Left lung (tissue), 14 donors: ENCODE measurements at places on chromosomes 13 and 19.

DNA sequence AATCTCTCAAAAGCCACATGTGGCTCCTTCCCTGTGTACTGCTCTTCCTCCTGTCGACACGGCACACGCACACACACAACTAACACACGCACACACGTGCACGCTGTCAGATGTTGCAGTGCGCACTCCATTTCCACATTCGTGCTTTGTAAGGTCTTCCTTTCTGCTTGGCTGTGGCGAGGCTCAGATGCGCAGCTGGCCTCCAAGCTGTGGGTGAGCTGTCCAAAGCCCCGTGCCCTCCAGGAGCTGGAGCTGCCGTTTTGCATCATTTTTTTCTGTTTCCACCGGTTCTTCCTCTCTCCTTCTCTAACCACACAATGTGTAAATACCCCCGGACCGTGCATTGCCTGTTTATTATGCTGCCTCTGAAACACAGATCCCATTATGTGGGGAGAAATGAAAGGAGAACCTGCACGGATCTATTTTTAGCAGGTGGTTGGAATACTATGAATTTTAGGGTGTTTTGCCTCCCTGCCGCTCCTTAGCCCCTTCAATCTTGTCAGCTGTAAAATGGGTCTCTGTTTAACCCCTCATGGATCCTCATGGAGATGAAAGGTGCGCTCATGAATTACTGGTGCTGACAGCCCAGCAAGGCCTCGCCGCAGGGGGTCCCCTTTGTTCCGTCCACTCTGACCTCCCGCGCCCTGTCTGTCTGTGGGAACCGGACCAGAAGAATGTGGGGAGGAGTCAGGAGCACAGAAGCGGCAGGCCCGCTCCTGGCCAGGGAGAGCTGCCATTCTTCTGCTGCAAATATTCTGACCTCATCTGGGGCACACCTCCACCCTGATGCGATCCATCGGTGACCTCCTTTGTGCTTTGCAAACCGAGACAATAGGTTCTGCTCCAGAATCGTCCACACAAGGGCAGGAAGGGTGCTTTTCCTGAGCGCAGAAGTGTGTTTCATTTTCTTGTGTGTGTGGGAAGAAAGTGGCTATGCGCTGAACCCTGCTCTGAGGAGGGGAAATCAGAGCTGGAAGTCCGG is 137.7 kb downstream of the SOX1 start:
- no peaks in the 10 kb centered on the region for H3K4me1 ChIP-seq
- no peak for DNase-seq
- H3K27me3 ChIP-seq = peaks cover 77% of the 10 kb centered on the region
- H3K4me3 ChIP-seq = no peak overlapping the region

GRCh38 chr13:87147076-87147475 is 524.1 kb upstream of the SLITRK5 start:
- H3K4me3 ChIP-seq = no peak overlapping the region
- no peak overlapping the region for H3K27ac ChIP-seq
- H3K36me3 ChIP-seq = no peaks in the 10 kb centered on the region
- H3K27me3 ChIP-seq = no peaks in the 10 kb centered on the region

- H3K4me3 ChIP-seq = no peak overlapping the region
- DNase-seq = no peak
- no peak overlapping the region for H3K27ac ChIP-seq
- H3K4me1 ChIP-seq = no peaks in the 10 kb centered on the region
These were observed 119.7 kb downstream of the ABCC4 start for GRCh38 chr13:95181586-95181985.

GRCh38 chr19:9474975-9475374 is 23.4 kb downstream of the ZNF560 start:
- H3K36me3 ChIP-seq = no peaks in the 10 kb centered on the region
- H3K27me3 ChIP-seq = no peaks in the 10 kb centered on the region
- no peak for DNase-seq
- no peak overlapping the region for H3K27ac ChIP-seq
- H3K4me3 ChIP-seq = no peak overlapping the region
- H3K4me1 ChIP-seq = no peaks in the 10 kb centered on the region

GRCh38 chr19:47408156-47408938 is 11.0 kb downstream of the MEIS3 start:
- H3K36me3 ChIP-seq = no peaks in the 10 kb centered on the region
- H3K27me3 ChIP-seq = peaks cover 88% of the 10 kb centered on the region
- H3K27ac ChIP-seq = no peak overlapping the region
- no peak overlapping the region for H3K4me3 ChIP-seq
- no peak for DNase-seq
- H3K4me1 ChIP-seq = no peaks in the 10 kb centered on the region

DNA sequence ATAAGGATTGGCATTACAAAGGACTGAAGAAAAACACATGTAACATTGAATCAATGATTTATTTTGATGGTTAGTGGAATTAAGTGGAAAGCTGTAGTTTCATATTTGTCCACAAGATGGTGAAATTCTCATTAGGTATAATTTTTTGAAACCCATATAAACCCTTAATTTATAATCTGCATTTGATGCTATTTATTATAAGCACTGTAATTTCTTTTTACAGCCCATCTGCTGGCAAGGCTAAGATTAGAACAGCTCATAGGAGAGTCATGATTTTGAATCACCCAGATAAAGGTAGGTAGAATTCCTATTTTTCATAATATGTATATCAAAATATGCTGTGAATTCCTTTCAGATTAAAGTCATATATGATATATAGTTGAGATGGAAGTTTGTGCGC is 62.2 kb downstream of the DNAJC15 start:
- H3K27ac ChIP-seq = no peak overlapping the region
- no peaks in the 10 kb centered on the region for H3K36me3 ChIP-seq
- no peak for DNase-seq
- peaks cover 13% of the 10 kb centered on the region for H3K4me1 ChIP-seq

GRCh38 chr19:42216653-42217519 is 591 bp downstream of the DEDD2 start:
- H3K4me3 ChIP-seq = peak overlapping the region; percentile 99
- peak; percentile 33 for DNase-seq

- no peak overlapping the region for H3K27ac ChIP-seq
- no peak for DNase-seq
- no peaks in the 10 kb centered on the region for H3K36me3 ChIP-seq
- H3K4me3 ChIP-seq = no peak overlapping the region
- peaks cover 17% of the 10 kb centered on the region for H3K27me3 ChIP-seq
These were observed 2.2 kb upstream of the CYP4F22 start for GRCh38 chr19:15506074-15506571.

DNA sequence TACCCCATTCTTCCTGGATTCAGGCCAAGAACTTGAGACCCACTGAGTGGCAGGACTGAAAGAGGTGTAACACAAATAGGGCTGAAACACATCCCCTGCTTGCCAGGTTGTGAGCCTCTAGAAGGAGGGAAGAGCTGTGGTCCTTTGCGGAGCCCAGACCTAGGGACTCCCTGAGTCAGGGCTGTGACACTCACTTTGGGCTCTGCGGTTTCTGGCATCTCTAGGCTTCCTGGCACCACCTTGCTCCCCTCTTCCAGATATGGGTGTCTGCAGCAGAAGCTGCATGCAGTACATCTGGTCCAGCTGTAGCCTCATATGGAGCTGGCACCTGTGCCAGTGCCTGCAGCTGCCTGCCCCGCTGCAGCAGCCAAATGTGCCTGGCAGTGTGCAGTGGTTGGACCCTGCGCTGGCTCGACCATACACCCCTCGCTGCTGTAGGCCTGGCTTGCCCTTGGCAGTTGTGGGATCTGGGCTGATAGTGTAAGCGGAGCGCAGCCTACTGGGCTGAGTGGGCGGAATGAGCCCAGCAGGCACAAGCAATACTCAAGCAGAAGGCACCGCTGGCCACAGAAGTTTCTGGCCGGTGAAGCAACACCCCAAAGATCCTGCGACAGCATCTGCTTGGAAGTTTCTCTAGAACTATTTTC is 290.4 kb downstream of the SLITRK6 start:
- no peak for DNase-seq
- H3K4me3 ChIP-seq = no peak overlapping the region
- no peaks in the 10 kb centered on the region for H3K27me3 ChIP-seq
- H3K4me1 ChIP-seq = no peaks in the 10 kb centered on the region

GRCh38 chr19:7925171-7925851 is 624 bp downstream of the CTXN1 start:
- H3K27ac ChIP-seq = no peak overlapping the region
- H3K27me3 ChIP-seq = peaks cover 15% of the 10 kb centered on the region
- DNase-seq = no peak
